A549 (cell line): ENCODE measurements at places on chromosomes 5 and 9. TPM values are rescaled to one million over a fixed set of nuclear protein-coding genes. Genes with fewer than 3 reads are reported as not detected.

The QRFP gene
- not detected in 3 replicates for polyA plus RNA-seq

- no peak for DNase-seq
Observed at GRCh38 chr9:32161209-32161608, 223.2 kb upstream of the ACO1 start.

DNA sequence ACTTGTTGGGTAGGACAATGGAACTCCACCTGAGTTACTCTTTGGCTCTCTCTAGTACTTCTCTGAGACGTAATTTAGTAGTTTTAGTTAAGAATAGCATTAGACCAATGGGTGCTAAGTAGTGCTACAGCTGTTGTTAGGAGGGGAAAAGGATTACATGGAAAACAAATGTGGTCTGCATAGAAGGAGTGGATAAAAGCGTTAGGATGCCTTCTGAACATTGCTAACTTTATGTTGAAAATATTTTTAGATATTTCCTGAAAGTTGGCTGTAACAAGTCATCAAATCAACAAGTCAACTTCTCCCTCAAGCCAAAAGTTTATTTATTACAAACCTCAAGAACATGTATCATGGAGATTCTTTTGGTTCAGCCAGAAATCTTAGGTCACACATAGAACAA is 409.5 kb upstream of the MEF2C start:
- DNase-seq: no peak

- DNase-seq: no peak
Observed at GRCh38 chr9:113842086-113842485, 34.0 kb upstream of the ZNF618 start.

The KIF24 gene
- polyA plus RNA-seq: 3.0 to 3.3 TPM (median 3.2 TPM) in 3 replicates

GRCh38 chr9:98745470-98745869 is 36.7 kb upstream of the GABBR2 start:
- DNase-seq: no peak

- DNase-seq: no peak
Observed at GRCh38 chr5:147685993-147686392, 96.5 kb downstream of the JAKMIP2 start.

DNA sequence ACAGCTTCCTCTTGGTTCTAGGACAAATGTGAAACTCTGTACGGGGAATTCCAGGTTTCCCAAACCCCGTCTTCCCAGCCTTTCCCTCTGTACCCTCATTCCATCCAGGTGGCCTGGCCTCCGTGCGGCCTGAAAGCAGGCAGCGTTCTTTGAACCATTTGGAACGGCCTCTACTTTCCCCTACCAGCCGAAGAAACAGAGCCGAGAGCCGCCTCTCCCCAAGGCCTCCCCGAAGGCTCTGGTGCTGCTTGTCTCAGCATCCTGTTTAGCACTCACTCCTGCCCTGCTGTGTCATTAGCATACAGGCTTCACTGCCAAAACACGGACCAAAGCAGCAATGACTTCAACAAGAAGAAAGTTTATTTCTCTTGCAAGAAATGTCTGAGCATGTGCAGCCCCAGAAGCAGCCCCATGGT is 137.7 kb downstream of the HSD17B3 start:
- no peak for DNase-seq

DNA sequence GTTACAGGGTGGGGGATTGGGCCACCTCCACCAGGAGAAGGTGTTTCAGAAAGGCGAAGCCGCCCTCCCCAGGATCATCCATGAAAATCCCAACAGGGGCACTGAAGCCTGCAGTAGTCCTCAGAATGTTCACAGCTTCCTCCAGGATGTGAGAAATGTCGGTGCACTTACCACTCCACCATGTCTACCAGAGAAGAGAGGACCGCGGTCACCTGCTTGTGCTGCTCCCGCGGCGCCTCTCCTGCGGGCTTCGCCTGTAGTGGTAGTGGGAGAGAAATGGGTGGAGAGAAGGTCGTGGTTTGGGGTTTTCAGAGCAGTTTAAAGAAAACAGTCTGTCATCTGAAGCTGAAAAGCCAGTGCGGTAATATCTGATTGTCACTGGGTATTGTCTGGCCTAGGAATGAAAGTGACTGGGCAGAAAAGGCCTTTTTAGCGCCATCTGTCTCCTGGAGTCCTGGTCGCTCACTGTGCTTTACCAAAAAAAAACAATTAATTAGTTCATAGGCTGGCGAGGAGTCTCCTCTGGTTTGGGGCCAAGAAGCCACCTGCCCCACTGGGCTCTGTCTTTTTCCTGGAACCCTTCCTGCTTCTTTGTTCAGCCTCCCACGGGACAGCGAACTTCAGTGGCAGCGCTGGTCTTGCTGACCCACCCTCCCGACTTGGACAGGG is 23.0 kb upstream of the PPP1R26 start:
- no peak for DNase-seq

The RAD1 gene
- 34.7 to 41.9 TPM (median 37.3 TPM) in 3 replicates for polyA plus RNA-seq

DNA sequence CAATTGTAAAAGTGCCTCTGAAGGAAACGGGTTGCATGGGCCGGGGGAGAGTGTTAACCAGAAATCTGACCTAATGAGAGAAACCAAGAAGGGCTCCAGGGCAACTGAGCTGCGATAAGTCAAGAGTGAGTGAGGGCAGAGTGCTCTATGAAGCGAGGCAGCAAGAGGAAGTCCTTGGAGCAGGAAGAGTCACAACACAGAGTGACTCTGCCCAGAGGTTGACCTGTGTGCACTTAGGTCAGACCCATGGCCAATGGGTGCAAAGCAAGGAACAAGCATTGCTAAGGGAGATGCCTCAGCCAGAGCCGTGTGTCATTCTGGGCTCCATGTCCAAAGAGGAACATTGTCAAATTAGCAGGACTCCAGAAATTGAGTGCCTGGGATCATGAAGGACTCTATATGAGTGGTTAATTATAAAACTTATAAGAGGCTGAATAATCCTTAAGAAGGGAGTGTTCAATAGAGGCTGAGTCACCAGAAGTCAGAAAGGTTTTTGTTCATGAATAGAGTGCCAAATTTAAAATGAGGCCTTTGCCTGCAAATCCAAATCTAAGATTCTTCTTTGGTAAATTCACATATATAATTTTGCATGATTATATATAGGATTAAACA is 438.5 kb downstream of the MED10 start:
- no peak for DNase-seq

DNA sequence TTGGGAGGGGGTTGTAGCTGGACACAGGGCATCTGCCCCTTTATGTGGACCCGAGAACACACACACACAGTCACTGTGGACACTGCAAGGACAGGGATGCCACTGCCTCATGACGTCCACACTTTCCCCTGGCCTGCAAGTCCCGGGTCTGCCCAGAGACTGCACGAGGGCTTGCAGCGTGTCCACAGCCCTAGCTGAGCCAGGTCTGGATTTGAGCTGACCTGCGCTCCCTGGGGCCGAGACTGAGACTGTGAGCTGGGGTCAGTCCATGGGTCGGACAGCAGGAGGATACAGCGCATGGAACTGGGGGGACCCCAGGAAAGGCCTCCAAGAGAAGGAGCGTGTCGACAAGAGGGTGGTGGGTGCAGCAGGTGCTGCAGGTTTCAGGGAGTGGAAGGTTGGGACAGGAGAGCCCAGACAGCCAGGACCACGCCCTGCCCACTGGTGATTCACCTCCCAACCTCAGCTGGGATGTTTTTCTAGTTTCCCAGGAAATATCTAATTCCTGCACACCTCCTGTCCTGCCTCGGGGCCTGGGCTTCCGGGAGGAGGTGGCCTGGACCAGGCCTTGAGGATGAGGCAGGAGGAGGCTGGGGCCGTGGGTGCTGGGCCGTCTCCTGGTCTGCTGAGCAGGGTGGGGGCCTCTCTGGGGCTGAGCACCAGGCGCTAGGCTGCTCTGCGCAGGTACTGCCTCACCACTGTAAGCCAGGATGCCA is 806 bp upstream of the RNF224 start:
- peak; percentile 52 for DNase-seq

The LAMC3 gene
- 1.5 TPM in 3 replicates for polyA plus RNA-seq

- DNase-seq: no peak
Observed at GRCh38 chr9:6644346-6645104, 1.0 kb downstream of the GLDC start.

DNA sequence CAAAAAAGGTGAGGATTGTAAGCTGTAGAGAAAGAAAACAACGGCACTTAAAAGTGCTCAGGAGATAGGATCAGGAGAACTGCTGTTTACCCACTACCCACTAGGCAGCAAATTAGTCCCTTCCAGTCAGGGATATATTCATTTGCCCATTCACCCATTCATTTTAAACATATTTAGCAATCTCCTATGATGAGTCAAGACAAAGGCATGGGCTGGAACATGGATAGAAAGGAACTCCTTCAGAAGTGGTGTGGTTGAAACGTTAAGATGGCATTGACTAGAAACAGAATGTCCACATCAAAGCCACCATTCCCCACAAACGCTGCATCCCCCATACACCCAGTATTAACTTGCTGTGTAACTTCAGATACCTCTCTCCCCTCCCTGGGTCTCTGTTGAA is 225.7 kb downstream of the ASTN2 start:
- DNase-seq: no peak

DNA sequence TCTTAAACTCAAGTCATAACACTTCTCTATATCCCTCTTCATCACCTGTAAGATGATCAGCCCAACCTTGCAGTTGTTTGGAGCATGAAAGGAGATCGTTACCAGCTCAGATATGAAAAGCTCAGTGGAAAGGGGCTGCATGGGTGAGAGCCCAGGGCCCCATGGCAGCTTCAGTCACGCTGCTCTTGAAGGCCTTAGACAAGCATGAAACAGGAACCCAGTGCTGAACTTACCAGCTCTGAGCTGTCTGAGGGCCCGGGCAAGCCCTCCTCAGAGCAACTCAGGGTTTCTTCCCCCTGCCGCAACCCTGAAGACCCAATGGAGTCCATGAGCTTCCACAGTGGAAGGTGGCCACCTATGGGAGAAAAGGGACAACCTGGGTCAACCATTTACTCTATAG is 3.3 kb downstream of the HK3 start:
- DNase-seq: no peak

DNA sequence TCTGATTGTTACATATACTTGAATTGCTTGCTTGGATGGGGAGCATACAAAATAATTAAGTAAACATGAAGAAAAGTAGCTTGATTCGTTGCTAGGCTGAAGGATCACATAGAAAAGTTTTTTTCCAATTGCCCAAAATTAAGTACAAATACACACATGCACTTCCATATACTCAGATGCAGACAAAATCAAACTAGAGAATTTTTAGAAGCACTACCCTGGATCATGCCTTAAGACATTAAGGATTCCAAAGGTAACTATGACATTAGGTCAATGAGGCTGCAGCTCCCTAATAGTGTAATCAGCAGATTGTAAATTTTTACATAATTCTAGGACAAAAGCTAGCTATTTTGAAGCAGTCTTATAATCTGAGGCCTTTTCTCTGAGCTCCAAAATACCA is 216.9 kb upstream of the TMEM161B start:
- no peak for DNase-seq

The GRXCR2 gene
- not detected in 3 replicates for polyA plus RNA-seq

DNA sequence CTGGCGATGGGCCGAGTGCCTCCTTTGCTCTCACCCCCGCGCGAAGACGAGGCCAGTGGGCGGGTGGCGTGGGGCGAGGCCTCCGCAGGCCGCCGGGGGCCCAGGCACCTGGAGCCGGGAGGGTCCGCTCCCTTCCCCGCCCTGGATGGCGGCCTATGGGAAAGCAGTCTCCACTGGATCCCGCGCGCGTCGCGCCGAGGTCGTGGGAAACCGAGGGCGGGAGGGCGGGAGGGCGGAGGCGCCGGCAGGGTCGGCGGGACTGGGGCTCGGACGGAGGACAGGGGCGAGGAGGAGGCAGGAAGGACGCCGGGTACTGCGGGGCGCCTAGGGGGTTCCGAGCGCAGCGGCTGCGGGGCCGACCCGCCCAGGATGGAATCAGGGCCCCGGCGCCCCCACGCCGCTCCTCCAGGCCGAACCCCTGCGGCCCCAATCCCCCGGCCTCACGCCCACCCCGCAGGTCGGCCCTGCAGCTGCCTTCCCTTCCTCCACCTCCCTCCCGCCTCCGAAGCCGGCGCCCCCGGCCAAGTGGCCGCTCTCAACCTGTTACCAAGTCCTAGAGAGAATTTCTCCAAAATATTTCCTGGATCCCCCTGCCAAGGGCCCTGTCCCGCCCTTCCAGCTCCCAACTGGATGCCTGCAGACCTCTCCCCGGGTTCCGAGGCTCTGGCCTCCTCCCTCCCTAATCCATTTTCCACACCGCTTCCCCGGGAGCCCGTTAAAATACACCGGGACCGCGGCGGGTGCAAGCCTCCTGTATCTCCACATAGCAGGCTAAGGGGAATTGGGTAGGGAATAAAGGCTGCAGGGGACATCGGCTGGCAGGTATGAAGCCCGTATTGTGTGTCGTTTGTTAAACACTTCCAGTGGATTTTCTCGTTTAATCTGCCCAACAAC is 146.3 kb downstream of the ERCC6L2 start:
- DNase-seq: no peak

The WNK2 gene
- polyA plus RNA-seq: 6.7 to 7.1 TPM (median 7.1 TPM) in 3 replicates

The HAVCR2 gene
- 0.05 to 0.17 TPM (median 0.07 TPM) in 3 replicates for polyA plus RNA-seq

The AMBP gene
- 6.1 to 9.2 TPM (median 6.8 TPM) in 3 replicates for polyA plus RNA-seq

GRCh38 chr9:744046-744712 is 97.3 kb upstream of the DMRT1 start:
- no peak for DNase-seq

DNA sequence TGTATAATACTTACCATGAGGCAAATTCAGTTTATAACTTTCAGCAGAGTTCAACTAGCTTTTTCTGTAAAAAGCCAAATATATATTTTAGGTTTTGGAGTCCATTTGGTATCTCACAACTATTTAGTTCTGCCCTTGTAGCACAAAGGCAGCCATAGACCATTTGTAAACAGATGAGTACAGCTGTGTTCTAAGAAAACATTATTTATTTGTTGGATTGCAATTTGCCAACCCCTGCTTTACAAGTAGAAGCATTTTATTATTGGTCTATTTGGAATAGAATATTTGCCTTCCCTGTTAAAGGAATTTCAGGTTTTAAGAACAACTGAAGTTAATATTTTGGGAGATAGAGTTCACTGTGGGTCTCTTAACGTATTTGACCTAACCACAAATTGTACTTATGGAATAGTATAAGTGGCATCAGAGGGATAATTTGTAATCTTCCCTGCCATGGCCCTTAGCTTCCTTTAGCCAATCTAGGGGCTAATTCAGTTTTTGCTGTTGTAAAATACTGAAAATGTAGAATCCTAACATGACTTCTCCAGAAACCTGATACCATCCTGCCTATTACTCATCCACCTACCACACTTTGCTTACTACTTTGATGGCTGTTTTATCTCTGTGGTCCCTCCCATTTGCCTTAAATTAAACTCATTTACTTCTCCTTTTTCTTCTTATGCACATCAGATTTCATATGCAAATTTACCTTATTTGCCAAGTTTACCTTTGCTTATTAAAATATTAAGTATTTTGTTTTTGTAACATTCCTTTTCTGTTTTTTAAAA is 109.2 kb downstream of the DMXL1 start:
- no peak for DNase-seq

The BARHL1 gene
- not detected in 3 replicates for polyA plus RNA-seq
